COLO829 (cell line): ENCODE measurements at places on chromosomes 16 and 17.

- DNase-seq = no peak
Measured at GRCh38 chr17:72416905-72417304, 296.1 kb downstream of the SOX9 start.

GRCh38 chr17:66638707-66639479, 196.0 kb upstream of the CACNG5 start:
- no peak for DNase-seq

DNA sequence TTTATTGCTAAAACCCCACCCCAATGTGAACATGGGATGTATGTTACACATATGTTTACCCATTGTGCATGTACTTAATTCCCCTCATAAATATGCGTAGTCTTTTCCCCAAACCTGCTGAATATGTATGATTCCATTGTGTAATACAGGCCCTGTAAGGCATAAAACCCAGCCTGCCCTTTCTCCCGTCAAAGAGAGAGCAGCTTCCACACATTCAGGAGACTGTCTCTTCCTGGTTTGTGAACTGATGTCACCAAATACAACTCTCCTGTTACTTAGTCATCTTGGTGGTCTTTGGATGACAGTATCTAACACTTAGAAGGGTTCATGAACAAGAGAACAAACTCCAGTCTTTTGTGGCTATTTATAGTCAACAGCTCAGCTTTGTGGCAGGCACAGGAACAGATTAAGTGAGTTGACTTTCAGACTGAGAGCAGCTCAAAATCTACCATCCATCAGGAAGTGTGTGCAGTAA, 24.7 kb upstream of the TMC7 start:
- no peak for DNase-seq

- no peak for DNase-seq
Measured at GRCh38 chr17:50532452-50533024, at the start of gene EPN3. Gene EPN3 (plus strand): TSS chr17:50532735. CDS start chr17:50536557, 3,822 bp downstream.

GRCh38 chr17:47638903-47639302, 10.8 kb upstream of the KPNB1 start:
- DNase-seq = no peak

DNA sequence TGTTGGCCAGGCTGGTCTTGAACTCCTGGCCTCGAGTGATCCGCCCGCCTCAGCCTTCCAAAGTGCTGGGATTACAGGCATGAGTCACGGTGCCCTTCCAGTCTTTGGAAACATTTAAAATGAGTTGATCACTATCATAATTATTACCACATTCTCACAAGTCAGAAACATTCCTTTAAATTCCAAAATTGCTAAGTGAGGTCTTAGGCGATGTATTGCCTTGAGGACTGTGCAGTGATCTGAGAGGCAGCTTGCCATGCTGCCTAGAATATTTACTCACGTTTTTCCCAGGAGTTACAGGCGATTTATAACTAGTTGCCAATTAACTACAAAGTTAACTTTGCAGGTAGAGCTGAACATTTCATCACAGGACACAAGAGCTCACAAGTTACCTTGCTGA, 5.7 kb upstream of the ATXN1L start:
- no peak for DNase-seq

DNA sequence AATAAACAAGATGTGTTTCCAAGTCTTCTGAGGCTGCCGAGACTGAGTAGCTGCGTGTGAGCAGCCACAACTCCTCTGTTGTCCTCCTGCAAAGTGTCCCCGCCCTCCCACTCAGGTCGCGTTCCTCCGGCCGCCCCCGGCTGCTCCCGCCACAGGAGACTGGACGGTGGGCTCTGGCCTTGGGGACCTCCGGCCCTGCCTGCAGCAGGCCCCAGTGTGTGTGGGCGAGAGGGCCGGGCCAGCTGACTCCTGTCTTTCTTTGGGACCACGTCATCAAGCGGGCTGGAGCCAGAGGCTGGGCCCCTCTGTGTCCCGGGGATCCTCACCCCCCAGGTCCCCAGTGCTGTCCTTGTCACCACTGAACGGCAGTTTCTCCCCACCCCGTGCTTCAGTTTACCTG, 175.3 kb downstream of the NPIPB11 start:
- DNase-seq = no peak

DNA sequence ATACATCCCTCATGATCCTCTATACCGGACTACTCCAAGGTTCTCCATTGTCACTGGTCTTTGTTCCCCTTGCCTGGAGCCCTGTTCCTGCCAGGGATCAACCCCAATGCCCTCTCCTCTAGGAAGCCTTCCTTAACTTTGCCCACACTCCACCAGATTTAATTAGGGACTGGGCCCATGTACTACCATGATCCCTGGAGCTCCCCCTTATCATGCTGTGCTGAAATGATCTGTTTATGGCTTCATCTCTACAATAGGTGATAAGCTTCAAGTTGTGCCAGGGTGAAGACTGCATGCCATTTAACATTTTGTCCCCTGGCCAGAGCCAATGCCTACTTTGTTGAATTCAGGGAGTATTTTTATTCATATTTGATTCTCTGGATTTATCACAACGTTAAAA, 17.9 kb upstream of the IRX5 start:
- no peak for DNase-seq

- DNase-seq = no peak
Measured at GRCh38 chr17:18314059-18314730, 599 bp downstream of the TOP3A start.

DNA sequence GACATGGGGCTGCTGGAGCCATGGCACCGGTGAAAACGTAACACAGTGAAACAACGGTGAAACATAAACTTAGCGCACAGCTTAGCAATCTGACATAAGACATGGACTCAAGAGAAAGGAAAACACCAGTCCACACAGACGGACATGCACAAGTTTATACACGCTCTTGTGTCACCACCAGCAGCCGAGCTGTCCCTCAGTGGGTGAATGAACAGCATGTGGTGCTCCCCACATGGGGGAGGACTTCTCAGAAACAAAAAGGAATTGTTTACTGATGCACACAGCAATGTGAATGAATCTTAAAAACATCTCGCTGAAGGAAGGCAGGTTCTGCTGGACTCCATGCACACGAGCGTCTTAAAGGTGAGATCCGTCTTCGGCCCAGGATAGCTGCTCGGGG, 34.2 kb downstream of the KLHDC4 start:
- DNase-seq = no peak

GRCh38 chr16:18853694-18854093, 52.3 kb upstream of the ARL6IP1 start:
- no peak for DNase-seq

GRCh38 chr16:71373073-71373472, 14.6 kb downstream of the CALB2 start:
- DNase-seq = no peak

- DNase-seq = no peak
Measured at GRCh38 chr16:70255574-70255973, 3.8 kb upstream of the EXOSC6 start.

GRCh38 chr17:79812353-79813258, 15.7 kb upstream of the CBX8 start:
- DNase-seq = no peak

GRCh38 chr16:64489449-64489848, 632.4 kb downstream of the CDH11 start:
- peak; percentile 2 for DNase-seq

DNA sequence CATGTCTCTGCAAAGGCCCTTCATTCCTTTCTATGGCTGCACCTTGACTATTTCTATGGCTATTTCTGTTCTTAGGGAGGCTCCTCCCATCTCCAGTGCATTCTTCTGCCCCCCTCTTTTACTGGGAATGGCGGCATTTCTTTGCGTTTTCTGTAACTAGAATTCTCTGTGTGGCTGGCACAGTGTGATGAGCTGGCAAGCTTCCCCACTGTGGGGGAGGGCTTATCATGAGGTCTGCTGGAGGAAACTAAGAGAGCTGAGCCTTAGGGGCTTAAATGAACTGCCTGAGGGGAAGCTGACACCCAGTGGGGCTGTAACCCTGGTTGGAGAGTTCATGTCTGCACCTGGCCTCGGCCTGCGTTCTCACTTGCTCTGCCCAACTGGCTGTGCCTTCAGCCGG, 1.5 kb upstream of the CARD14 start:
- DNase-seq = no peak

GRCh38 chr16:85416228-85417109, 196.7 kb upstream of the GSE1 start:
- peak; percentile 47 for DNase-seq

- no peak for DNase-seq
Measured at GRCh38 chr17:39736319-39737165, 1.2 kb upstream of the GRB7 start.

- DNase-seq = no peak
Measured at GRCh38 chr16:71855937-71856662, 10.3 kb downstream of the ATXN1L start.

DNA sequence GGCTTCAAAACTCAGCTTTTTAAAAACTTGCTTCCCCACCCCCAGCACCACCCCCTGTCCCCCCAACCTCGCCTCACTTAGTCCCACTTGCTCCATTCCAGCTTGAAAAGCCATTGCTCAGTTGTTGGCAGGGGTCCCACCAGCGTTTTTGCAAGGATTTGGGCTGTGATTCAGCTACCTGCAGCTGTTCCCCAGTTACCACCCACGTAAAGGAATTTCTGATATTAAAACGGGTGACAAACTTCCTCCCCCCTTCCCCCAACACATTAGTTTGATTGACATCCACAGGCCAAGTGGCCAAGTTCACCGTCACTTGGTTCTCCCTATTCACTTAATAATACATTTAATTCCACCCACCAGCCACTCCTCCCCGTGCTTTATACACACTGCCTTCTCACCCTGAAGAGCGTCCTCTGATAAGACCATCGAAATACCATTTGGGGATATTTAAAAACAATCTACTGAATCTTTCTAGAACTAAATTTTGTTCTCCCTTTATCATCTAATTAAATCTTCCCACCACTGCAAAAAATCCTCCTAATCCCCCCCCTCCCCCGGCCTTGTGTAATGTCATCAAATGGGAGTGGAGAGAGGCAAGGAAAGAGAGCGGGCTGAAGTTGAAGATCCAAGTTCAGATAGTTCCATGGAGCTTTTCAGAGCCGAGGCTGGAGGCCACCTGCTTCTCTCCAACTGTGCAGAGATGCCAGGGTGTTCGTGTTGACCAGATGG, 55.1 kb downstream of the SOX9 start:
- no peak for DNase-seq

GRCh38 chr17:45253879-45254278, 8.0 kb downstream of the SPATA32 start:
- no peak for DNase-seq

DNA sequence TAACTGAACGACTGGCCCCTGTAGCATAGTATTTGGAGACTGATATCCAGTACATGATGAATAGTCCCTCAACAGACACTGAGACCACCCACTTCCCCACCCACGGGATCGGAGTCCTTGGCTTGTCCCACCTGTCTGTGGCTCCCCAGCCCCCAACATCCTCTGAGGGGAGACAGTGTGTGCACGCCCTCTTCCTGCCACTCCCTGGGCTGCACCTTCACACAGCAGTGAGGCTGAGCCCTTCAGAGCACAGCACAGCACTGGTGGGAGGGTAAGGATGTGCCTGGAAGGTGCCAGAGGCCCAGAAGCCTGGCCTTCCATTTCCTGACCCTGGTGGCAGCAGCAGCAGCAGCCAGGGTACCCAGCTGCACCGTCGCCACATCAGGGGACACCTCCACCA, 11.0 kb downstream of the DNASE1 start:
- no peak for DNase-seq

DNA sequence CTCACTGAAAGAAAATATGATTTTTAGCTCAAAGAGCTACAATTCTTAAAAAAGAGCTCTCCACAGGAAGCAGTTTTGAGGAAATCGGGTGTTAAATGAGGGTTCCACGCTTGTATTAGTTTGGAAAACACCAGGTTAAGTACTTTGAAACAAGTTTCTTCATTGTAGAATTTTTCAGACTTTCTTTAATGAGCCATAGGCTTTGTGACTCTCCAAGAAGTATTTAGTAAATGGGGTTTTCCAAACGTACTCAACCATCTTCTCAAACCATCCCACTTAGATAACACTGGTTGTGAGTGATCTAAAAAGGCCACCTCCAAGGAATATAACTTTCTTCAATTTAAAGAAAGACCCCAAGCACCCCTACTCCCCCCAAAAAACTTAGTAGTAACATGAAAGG, 2.7 kb downstream of the ULK2 start:
- no peak for DNase-seq

- DNase-seq = no peak
Measured at GRCh38 chr17:3678821-3679530, 10.4 kb downstream of the EMC6 start.

DNA sequence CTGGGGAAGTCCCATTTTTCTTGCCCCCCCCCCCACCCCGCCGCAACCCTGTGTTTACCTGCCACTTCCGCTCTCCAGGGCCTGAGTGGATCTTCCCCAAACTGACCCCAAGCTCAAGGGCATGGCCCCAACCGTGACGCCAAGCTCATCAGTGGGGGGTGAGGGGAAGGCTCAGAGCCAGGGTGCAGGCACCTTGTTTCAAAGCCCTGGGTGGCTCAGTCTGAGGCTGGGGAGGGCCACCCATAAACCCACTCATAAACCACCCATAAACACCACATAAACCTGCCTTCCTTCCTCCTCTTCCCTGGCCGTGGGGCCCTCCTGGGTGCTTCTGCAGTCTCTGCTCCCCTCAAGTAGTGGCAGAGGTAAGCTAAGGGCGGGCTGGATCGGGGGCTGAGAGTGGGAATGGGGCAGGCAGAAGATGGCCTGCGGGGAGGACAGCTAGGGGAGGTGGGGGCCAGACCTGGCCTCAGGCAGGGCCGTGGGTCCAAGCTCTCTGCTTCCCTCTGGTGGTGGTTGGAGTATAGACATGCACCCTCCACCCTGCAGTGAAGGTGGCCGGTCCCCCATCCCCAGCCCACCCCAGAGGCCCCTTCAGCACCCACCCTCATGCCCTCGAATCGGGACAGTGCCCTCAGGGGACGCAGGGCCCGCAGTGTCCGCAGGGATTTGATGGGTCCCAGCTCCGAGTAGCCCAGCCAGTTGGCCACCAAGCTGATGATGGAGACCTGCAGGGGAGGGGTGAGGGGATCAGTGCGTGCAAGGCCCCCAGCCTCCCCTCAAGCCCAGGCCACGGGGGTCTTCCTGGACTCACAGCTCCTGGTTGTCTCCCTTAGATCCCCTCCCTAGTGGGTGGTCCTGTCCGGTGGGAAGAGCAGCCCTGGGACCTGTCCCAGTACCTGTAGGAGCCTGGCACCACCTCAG, 14.6 kb upstream of the CD79B start:
- peak; percentile 51 for DNase-seq

GRCh38 chr17:7042501-7043181, 1.3 kb downstream of the SLC16A11 start:
- no peak for DNase-seq

- no peak for DNase-seq
Measured at GRCh38 chr16:57166451-57166850, 19.4 kb downstream of the PSME3IP1 start.

DNA sequence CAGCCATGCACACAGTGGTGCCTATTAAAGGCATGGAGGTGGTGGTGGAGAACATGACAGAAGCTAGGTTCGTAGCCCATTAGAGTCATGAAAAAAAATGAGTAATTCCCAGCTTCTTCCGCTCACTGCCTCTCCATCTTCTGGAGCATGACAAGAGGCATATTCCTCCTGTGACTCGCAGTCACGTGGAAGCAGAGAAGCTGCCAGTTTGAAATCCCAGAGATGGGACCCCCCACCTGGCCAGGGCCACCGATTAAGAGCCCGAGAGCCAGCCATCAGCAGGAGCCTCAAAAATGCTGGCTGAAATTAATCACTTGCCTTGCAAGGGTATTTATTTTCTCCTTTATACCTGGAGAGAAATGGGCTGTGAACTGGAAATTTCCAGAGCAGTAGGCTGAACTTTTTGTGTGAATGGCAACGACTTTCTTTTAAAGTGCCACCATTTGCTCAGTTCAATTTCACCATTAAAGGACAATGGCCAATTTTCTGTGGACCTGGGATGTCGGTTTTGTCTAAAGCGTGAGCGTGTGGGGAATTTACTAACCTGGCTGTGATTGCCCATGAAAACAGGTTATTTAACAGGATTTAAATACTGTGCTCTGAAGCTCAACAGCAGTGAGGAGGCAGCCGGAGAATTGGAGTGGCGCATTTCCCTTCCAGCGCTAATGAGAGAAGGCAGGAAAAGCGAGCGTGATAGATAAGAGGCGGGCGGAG, 189.7 kb upstream of the SDK2 start:
- no peak for DNase-seq
